Activated CD4-positive, alpha-beta T cell treated with anti-CD3 and anti-CD28 coated beads for 24 hours (primary cell): ENCODE measurements at places on chromosomes 11 and 22.

GRCh38 chr22:20316217-20316843 lies 3.5 kb downstream of the DGCR6L start:
- DNase-seq, result no peak

DNA sequence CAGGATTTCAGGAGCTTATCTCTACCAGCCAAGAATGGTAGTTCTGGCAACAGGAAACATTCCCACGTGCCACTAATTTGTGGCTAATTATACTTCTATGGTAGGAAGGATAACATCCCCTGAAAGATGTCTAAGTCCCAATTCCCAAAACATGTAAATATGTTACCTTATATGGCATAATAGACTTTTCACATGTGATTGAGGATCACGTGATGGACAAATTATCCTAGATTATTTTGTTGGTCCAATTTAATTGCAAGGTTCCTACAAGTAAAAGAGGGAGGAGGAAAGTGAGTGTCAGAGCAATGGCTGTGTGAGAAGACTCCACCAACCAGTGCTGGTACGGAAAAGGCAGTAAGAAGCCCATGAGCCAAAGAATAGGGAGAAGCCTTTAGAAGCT lies 9.9 kb upstream of the MSANTD4 start:
- DNase-seq, result no peak

- DNase-seq, result no peak
Measured at GRCh38 chr11:36578458-36578857, 10.7 kb downstream of the RAG1 start.

- DNase-seq, result no peak
Measured at GRCh38 chr11:128222245-128222884, 365.0 kb downstream of the ETS1 start.

DNA sequence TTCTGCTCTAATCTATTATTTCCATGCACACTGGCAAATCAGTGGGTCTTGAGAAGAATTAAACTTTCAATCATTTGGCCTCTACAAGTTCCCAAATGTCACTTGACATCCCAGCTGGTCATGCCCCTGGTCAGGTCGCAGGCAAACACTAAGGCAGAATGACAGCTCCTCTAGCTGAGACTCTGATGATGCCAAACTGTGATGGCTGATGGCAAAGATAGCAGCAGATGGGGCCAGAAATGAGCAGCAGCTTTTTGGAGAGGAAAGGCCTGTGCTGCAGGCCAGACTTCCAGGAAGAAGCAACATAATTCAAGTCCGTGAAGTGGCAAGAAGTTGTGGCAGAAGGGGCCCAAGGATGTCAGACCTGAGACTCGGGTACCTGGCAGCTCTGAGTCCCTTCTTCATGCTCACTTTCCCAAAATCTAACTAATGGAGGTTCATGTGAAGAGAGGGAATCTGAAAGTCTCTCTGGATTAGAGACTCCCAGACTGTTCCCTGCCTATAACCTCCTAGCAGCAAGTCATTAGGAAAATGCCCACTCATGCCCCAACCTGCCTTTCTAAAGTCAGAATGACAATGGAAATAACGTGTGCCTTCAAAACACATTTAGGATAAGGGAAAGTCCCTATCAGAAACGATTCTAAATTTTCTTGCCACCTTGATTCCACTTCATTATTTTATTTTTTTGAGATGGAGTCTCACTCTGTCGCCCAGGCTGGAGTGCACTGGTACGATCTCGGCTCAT lies 9.4 kb upstream of the PMM1 start:
- no peak for DNase-seq

DNA sequence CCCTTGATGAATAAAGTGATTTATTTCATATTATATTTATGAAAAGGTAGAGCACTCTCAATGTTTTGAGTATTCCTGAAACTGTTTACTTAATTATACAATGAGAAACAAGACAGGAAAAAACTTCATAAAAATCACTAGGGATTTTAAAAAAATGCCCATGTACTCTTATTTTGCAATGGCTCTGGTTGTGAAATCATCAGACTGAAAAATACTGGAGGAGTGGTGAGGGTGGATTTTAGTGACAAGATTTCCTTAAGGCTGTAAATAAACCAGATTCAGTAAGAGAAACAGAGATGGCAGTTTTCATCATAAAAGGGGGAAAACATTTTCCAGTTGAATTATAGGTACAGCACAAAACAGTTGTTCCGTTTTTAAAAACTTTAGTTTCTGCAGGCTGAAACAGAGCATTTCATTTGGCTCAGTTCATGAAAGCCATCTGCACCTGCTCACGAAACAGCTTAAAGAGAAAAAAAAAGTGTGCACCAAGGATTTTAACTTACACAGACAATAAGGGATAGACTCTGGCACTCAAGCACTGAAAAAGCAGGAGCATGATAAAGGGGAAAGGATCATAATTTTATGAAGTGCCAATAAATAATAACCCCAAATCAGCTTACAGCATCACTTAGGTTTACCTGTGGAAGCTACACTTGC lies 100.7 kb downstream of the MAML2 start:
- no peak for DNase-seq

GRCh38 chr22:49211176-49211575 lies 616.5 kb downstream of the BRD1 start:
- DNase-seq, result no peak
